Caki2 (cell line): ENCODE measurements at places on chromosomes 11 and 22. TPM values are rescaled to one million over a fixed set of nuclear protein-coding genes. Genes with fewer than 3 reads are reported as not detected.

Gene FDXACB1
- 0.30 and 2.1 TPM in 2 replicates for total RNA-seq

Gene CASP12
- total RNA-seq, result not detected in 2 replicates

Gene MS4A8
- total RNA-seq, result not detected in 2 replicates

Gene CCDC188
- total RNA-seq, result not detected in 2 replicates

Gene CABP4
- 1.6 and 10.8 TPM in 2 replicates for total RNA-seq

DNA sequence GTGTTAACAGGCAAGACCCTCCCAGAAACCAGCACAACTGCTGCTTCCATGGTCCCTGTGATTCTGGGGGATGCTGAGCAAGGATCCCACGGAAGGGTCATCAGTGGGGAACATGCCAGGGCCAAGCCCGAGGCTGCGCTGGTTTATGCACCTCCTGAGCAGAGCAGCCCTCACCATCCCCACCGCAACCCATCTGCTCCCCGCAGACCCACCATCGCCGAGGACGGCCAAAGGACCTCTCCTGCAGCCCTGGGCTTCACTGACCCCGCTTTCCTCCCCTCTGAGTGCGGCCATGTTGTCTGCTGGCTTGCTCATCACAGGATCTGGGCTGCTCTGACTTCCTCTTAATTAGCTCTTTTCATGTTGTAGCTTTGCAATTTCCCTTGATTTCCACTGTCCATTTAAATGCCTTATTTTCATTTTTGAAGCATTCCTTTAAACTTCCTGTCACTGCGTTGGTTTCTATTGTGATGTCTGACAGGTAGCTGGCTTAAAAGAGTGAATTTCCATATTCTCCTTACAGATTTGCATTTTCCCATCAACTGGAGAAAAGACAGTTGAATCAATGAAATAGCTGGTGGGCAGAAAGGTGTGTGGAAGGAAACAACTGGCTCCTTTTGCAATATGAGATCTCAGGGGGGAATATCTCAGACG is 14.9 kb downstream of the TP53AIP1 start:
- no peak for DNase-seq

- DNase-seq, result no peak
Measured at GRCh38 chr11:65611028-65611757, 2.8 kb downstream of the MAP3K11 start.

- no peak for DNase-seq
Measured at GRCh38 chr11:23924226-23924625, 572.6 kb upstream of the LUZP2 start.

DNA sequence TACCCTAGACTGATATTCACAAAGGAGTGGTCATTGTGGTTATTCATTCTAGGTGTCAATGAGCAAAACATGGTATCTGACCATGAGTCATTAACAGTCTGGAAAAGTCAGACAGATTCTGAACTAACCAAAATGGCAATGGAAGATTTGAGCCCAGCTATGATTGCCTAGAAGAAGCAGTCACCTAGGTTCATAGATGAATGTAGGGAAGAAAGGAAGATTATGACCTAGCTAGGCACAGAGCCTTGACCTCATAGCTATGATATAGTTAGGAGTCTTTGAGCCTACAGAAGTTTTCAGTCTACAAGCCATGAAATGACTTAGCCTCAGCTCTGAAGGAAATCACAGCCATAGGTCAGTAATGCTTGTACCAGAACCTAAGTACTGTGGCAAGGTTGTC is 351 bp downstream of the OR56A4 start:
- no peak for DNase-seq

GRCh38 chr11:133679896-133680295 is 147.6 kb upstream of the OPCML start:
- no peak for DNase-seq

DNA sequence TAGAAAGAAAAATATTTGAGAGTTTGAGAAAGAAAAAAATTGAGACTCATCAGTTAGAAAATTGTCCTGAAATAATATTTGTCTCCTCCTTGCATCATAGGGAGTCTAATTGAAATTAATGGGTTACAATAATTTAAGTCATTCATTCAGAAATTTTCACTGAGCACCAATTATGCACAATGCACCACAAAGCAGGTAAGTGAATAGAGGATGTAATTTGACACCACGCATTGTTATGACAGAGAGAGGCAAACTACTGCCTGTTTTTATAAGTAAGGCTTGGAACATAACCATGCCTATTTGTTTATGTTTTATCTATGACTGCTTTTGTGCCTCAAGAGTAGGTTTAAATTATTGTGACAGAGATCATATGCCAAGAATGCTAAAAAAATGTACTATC is 537.9 kb upstream of the FAT3 start:
- DNase-seq, result no peak

DNA sequence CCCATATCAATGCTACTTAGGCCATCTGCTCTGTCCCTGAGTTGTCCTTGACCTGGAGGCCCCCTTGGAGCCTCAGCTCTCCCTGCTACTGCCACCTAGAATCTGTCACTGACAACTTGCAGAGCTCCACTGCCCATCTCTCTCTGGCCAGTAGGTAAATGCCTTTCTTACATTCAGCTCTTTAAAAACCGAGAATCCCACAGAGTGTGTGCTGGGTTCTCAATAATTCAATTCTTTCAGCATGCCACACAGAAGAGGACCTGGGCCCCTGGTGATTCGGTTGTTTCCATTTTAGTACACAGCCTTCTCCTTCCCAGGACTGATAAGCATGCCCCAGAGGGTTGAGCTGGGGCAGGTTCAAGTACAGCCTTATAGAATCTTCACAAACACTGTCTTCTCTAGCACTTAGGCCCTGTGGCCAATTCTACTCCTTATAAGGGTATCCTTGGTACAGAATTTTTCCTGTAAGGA is 22.0 kb upstream of the IPO7 start:
- no peak for DNase-seq

- DNase-seq, result no peak
Measured at GRCh38 chr11:72061739-72062396, 18.5 kb downstream of the NUMA1 start.

- DNase-seq, result no peak
Measured at GRCh38 chr11:30508594-30508993, 77.6 kb downstream of the MPPED2 start.
